Activated CD8-positive, alpha-beta T cell treated with anti-CD3 and anti-CD28 coated beads, Interleukin-2, amount 10 ng/mL, durations not matched to agents 7 days and 5 days (primary cell): ENCODE measurements at places on chromosomes 7 and 10. TPM values are rescaled to one million over a fixed set of nuclear protein-coding genes. Genes with fewer than 3 reads are reported as not detected.

ZP3 gene
- 4.0 TPM for total RNA-seq

MEOX2 gene
- total RNA-seq, result not detected

GRCh38 chr10:117675514-117676055 is 133.0 kb downstream of the EMX2 start:
- no peaks in the 10 kb centered on the region for H3K4me1 ChIP-seq
- H3K27ac ChIP-seq, result no peak overlapping the region
- no peak overlapping the region for H3K4me3 ChIP-seq
- H3K36me3 ChIP-seq, result no peaks in the 10 kb centered on the region

- no peak overlapping the region for H3K27ac ChIP-seq
- no peak overlapping the region for H3K4me3 ChIP-seq
- DNase-seq, result no peak
- no peaks in the 10 kb centered on the region for H3K36me3 ChIP-seq
- H3K27me3 ChIP-seq, result peaks cover 3% of the 10 kb centered on the region
Observed at GRCh38 chr10:23525406-23525805, 86.5 kb downstream of the OTUD1 start.

- H3K27ac ChIP-seq, result no peak overlapping the region
- H3K4me1 ChIP-seq, result no peaks in the 10 kb centered on the region
- no peak overlapping the region for H3K4me3 ChIP-seq
- H3K36me3 ChIP-seq, result no peaks in the 10 kb centered on the region
- no peak for DNase-seq
Observed at GRCh38 chr10:128242641-128243040, 116.4 kb upstream of the MKI67 start.

GRCh38 chr7:87920578-87920977 is 13.5 kb upstream of the ADAM22 start:
- H3K27ac ChIP-seq, result no peak overlapping the region
- H3K27me3 ChIP-seq, result peaks cover 15% of the 10 kb centered on the region

GRCh38 chr10:93420091-93420490 is 62.0 kb downstream of the MYOF start:
- no peaks in the 10 kb centered on the region for H3K27me3 ChIP-seq
- peaks cover 9% of the 10 kb centered on the region for H3K4me1 ChIP-seq
- H3K36me3 ChIP-seq, result peaks cover 2% of the 10 kb centered on the region
- no peak for DNase-seq
- H3K27ac ChIP-seq, result no peak overlapping the region
